ENCODE measurements at places on chromosomes 2 and 18.

GRCh38 chr2:133063775-133064174, 393.8 kb upstream of the LYPD1 start:
- DNase-seq: no peak

DNA sequence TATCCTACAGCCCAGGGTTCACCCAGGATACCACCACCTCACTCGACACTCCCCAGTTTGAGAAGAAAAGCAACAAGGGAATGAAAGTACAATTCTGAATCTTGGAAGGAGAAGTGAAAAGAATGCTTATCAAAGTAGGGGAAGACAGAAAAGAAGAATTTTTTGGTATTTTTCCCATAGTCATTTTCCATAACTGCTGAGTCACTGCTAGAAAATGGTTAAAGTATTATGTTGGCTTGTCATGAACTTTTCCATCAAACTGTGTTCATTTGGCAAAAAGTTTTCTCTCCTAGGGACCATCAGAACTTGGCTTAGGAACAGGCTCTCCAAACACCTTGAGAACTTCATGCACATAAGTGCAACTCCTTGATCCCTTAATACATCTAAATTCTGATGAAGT, 192.0 kb downstream of the BCL11A start:
- DNase-seq: no peak

- no peak for DNase-seq
These were observed 244.0 kb downstream of the PDE11A start for GRCh38 chr2:177828557-177828956.

DNA sequence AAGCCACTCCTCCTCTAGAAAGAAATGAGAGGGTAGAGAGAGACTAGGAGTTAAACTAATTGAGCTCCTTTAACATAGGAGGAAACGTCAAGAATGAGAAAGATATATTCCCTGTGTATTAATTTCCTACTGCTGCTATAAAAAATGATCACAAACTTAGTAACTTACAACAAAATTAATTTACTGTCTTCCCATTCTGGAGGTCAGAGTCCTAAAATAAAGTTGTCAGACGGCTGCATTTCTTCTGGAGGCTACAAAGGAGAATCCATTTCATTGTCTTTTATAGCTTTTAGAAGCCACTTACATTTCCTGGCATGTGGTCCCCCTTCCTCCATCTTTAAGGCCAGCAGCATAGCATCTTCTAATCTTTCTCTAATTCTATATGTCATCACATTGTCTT, 26.9 kb downstream of the ICA1L start:
- no peak for DNase-seq

- peak; percentile 59 for DNase-seq
These were observed 115.0 kb downstream of the GBX2 start for GRCh38 chr2:236052926-236053821.

DNA sequence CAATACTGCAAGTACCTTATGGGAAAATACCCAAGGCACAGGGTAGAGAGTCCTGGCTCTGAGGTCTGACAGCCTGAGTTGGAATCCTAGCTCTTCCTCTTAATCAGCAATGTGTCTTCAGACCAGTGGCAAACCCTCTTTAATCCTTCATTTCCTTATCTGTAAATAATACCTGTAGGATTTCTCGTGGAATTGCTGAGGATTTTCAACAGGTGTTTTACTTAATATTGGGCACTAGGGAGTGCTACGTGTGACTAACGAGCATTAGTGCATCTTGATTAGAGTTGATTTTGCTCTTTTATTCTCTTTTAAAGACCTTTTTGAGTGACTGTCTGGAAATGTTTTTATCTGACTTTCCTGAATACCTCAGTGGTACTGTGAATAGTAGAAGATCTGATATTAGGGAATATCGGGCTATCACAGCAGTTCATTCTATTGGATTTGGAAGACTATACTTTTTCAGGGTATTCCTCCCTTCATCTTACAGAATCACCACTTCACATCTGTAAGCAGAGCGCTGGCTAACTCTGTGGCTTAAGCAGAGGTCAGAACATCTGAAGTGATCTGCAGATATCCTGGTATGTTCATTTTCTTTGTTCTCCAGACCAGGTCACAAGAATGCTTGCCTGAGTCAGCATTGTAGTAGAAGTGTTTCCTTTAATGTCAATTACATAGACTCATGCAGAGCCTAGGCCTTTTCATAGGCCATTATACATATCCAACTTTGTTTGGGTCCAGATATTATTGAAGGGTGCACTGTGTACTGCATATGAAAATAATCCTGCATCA, 49.1 kb downstream of the ARHGAP28 start:
- DNase-seq: no peak

DNA sequence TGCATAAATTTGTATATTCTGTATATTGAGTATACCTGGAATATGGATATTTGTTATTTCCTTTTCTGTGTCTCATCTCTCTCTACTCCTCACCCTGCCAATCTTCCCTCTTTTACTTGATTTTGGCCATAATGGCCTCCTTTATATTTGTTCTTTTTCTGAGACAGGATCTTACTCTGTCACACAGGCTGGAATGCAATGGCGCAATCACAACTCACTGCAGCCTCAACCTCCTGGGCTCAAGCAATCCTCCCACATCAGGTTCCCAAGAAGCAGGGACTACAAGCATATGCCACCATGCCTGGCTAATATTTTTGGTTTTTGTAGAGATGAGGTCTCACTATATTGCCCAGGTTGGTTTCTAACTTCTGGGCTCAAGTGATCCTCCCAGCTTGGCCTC, 30.5 kb downstream of the PREPL start:
- no peak for DNase-seq

- no peak for DNase-seq
These were observed 78.7 kb upstream of the RGPD5 start for GRCh38 chr2:109715313-109715805.

GRCh38 chr2:221494556-221494955, 77.5 kb downstream of the EPHA4 start:
- no peak for DNase-seq

GRCh38 chr18:13175754-13176210, 42.8 kb upstream of the LDLRAD4 start:
- DNase-seq: no peak

DNA sequence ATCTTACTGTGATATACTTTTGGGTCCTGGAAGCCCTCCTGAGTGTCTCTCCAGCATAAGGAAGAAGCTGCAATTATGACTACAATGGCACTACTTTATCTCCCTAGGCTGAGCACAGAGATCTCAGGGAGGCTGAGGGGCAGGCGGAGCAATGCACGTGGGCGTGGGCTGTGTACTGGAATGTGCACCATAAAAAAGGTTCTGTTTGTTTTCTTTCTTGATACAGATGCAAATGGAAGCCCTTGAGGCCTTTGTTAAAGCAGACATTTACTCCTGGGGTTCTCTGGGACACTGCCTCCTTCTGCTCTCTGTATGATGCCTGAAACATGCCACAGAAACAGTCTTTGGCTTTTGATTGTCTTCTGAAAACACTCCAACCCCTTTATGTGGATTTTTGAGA, 79.1 kb upstream of the DLX2 start:
- no peak for DNase-seq

DNA sequence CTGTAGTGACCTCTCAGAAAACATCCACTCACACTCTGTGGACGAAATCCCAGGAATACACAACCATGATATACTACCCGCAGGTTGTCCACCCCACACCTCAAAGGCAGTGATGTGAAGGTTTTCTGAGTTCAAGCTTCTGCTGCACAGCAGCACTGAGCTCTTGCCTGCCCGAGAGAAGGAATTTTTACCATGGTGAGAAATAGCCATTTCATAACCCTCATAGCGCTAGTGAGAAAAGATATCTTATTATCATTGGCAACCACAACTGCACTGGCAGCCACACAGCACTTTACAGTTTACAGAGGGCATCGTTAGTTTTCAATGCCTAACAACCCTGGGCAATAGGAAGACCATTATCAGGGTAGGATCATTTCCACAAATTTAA, 36.9 kb downstream of the NAPG start:
- no peak for DNase-seq

GRCh38 chr2:53442783-53443182, 324.8 kb upstream of the CHAC2 start:
- DNase-seq: peak; percentile 21

GRCh38 chr2:24527536-24527935, 36.5 kb downstream of the NCOA1 start:
- no peak for DNase-seq

DNA sequence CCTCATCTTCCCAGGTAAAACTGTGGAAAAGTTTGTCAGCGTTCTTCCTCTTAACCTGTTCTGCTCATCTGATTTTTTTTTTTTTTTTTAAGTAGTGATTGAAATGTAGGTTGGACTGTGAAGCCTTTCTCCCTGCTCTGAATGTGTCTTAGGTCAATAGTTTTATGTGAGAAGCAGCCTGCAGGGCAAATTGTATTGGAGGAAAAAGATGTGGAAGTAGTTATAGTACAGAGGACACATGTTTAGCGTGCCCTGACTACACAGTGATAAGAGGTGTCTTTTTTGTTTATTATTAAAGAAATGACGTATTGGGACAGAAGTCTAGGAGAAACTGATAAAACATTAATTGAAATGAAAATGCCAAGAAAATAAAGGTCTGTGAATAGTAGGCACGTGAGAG, 1.5 kb downstream of the MTA3 start:
- DNase-seq: no peak

DNA sequence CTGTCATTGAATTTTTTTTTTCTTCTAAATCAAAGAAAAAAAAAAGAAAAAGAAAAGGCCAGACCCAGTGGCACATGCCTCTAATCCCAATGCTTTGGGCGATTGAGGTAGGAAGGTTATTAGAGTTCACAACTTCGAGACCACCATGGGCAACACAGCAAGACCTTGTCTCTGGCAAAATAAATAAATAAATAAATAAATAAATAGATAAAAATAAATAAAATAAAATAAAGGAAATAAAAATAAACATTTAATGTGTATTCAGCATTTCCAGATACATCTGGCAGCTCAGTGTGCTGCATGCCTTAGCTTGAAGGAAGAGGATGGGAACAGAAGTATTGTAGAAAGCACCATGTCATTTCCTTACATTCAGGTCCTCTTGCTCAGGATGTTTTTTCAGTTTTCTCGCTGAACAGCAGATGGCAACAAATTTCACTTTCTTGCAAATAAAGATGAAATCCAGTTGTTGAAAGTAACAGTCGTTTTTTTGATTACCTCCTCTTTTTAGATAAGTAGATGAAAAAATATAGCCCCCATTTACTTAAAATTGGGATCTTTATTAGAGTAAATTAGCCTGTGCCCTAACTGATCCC, 25.7 kb upstream of the FAM178B start:
- DNase-seq: peak; percentile 28

DNA sequence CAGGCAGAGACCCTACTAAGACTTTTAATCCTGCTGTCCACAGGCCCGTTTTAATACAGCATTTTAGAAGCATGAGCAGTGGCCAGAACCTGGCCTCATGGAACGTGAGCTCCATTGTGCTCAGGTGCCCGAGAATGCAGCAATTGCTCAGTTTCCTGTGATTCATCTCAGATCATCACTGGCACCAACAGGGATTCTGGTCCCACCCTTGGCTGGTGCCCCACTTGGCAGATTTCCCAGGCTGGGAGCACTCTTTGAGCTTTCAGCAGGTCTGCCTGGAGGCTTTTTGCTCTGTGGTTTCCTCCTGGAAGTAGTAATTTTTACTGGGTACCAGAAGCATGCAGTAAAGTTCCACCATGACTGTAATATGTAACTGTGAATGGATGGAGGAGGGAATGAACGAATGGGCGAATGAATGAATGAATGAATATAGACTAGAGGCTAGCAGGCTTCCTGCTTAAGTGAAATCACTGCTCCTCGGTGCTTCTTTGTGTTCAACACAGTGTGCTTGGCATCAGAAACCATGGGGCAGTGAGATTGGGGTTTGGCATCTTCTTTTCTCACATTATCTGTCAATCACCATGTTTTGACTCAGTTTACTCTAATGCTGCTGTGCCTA, 312.9 kb downstream of the PRKCE start:
- DNase-seq: no peak

DNA sequence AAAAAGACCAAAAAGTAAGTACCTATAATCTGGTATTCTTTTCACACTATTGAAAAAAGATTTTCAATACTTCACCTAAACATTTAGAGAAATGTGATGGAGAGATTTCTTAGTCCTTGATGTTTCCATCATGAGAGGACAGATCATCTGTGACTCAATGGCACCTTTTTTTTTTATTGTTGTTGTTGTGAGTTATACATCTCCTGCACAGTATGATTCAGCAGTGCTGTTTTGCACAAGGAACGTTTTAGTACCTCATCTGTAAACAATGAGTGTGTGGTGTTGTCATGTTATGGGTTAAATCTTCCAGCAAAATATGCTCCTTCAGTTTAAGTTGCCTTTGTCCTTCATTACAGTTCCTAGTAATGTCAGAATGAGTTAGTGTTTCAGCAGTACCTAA, 2.2 kb downstream of the KIAA1328 start:
- DNase-seq: no peak

GRCh38 chr2:75549401-75550253, 11.1 kb downstream of the EVA1A start:
- DNase-seq: no peak

- DNase-seq: peak; percentile 16
These were observed 730.8 kb downstream of the DCC start for GRCh38 chr18:53070788-53071187.

DNA sequence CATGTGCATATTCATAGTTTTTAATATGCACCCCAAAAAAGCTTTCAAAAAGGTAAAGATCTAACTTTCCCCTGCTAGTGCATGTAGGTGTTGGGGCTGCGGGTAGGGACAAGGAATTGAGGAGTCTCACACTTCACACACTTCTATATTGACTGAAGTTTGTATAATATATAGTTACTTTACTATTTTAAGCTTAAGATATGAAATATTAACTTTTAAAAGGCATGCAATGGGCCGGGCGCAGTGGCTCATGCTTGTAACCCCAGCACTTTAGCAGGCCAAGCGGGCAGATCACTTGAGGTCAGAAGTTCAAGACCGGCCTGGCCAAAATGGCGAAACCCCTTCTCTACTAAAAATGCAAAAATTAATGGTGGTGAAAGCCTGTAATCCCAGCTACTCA, 109.1 kb upstream of the SH3BP4 start:
- DNase-seq: no peak

DNA sequence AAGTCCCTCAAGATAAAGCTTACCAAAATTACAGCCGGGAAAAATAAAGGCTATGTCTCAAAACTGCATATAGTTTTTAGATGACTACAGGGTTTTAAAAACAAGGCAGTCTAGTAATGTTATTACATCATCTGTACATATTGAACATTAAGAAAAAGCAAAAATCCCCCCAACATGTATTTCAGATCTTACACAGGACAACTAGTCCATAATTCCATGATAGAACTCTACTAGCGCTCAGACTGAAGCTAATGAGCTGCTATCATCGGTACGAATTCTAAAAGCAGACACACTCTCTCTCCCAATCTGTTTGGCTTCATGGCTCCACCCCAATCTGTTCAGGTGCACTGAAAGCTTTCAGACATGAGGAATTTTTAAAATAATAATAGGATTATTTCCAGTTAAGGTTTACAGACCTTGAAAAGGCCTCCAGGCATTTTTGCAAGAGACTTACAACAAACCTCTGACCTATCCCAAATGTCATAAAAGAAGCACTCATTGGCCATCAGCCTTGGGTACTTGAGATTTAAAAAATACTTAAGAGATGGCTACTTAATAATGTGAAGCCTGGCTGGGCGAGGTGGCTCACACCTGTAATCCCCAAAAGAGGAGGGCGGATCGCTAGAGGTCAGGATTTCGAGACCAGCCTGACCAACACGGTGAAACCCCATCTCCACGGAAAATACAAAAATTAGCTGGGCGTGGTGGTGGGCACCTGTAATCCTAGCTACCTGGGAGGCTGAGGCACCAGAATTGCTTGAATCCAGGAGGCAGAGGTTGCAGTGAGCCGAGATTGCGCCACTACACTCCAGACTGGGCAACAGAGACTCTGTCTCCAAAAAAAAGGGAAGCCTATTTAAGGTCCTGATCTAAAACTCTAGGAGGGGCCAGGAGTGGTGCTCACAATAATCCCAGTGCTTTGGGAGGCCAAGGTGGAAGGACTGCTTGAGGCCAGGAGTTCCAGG, 2.0 kb downstream of the NPC1 start:
- DNase-seq: no peak
